ENCODE measurements at places on chromosomes 12 and 14.

- no peak for DNase-seq
These were observed 14.2 kb downstream of the APPL2 start for GRCh38 chr12:105221583-105222283.

GRCh38 chr12:56062996-56063395 lies 17.0 kb upstream of the ERBB3 start:
- DNase-seq, result no peak

DNA sequence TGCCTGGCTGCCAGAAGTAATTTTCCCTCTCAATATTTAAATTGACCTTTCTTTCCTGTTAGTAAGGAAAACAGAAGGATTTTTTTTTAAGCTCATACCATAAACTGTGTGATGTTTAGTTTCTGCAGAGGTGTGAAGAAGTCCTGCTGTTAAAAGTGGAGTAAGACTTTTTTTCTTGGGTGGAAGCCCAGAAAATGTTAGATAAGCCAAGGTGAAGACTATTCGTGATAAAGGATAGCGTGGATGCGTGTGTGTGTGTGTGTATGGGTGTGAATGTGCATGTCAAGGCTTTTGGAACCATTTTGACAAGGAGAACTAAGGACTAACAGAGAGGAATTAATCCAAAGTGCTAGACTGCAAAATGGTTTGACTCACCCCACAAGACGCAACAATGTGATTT lies 152.9 kb upstream of the SEL1L start:
- DNase-seq, result no peak

GRCh38 chr12:69352904-69353303 lies 4.7 kb downstream of the LYZ start:
- DNase-seq, result no peak

- DNase-seq, result peak; percentile 65
These were observed 52.2 kb downstream of the LRP6 start for GRCh38 chr12:12214635-12215131.

DNA sequence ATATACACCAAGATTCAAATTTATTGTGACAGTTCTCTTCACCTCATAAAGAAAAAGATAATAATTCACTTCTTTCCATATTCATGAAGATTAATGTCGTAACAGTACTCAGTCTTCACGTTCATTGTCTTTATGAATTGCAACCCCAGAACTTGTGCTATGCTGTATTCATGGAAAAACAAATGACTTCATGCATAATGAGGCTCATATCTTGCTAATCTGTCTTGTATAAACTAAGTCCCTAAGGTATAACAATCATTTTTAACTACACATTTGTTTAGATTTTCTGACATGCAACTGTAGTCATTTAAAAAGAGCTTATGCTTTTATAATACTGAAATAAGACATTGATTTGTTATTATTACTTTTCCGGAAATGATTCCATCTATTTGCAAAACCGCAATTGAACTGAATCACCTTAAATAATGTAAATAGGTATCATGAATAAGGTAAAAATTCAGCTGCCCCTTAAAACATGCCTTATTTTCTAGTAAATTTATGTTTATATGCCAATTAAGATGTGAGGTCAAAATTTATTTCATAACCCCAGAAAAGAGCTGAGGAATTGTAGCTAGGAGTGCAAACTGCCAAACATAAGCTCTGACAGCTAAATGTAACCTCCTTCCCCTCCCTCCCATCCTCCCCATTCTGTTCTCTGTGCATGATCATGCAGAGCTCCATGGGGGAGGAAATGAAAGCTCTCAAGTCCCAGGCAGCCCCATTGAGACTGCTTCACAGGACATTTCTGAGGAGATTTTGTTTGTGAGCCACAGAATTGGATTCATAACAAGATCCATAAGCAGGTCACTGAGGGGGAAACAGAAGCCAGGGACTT lies 301.6 kb downstream of the ATP23 start:
- DNase-seq, result no peak

GRCh38 chr12:106273491-106273890 lies 25.7 kb upstream of the CKAP4 start:
- DNase-seq, result no peak

GRCh38 chr14:71355324-71356201 lies 448.3 kb downstream of the PCNX1 start:
- DNase-seq, result no peak

DNA sequence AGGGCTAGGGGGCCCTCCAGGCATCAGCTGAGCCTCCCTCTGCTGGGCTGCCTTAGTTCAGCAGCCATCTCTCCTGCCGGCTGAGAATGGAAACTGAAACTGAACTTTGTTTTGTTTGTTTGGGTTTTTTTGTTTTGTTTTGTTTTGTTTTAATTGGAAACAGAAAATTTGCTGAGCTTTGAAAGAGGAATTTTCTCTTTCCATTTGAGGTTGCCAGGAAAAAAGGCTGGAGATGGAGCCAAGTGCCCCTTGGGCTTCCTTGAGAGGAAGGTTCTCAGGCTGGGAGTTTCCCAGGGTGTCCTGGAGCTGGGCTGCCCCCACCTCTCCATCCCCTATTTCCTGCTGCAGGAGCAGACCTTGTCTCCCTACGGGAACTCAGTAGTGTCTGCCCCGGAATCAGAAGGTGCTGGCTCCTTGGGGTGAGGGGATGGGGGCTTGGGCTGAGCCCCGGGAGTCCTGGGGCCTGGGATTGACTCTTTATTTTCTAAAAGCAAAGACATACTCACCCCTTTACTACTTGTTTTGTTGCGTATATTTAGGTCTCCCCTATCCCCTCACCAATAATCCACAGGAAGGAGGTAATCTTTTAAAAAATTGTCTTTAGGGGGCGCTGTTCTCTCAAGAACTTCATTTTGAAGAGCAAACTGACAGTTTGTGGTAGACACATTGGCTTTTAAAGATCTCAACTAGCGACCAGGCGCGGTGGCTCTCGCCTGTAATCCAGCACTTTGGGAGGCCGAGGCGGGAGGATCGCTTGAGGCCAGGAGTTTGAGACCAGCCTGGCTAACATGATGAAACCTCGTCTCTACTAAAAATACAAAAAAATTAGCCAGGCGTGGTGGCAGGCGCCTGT lies 21.3 kb upstream of the OASL start:
- DNase-seq, result peak; percentile 52

- no peak for DNase-seq
These were observed 11.8 kb upstream of the GPR132 start for GRCh38 chr14:105076805-105077648.

- no peak for DNase-seq
These were observed 108.4 kb downstream of the EMP1 start for GRCh38 chr12:13304924-13305323.

DNA sequence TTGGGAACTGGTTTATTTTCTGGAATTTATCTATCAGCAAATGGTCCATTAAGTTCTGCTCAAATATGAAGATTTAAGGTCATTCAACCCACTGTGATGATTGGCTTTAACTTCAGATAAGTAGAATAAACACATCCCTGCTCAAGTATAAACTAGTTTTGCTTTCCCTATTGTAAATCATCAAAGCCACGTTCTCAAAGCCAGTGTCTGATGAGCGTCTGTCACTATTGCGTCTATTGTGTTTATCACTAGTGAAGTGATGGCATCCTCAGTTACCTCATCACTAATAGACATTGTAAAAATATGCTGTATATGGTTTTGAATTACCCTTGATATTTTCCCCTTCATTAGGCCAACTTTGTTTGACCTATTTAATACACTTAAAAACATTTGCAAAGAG lies 351.3 kb downstream of the BCAT1 start:
- DNase-seq, result no peak

DNA sequence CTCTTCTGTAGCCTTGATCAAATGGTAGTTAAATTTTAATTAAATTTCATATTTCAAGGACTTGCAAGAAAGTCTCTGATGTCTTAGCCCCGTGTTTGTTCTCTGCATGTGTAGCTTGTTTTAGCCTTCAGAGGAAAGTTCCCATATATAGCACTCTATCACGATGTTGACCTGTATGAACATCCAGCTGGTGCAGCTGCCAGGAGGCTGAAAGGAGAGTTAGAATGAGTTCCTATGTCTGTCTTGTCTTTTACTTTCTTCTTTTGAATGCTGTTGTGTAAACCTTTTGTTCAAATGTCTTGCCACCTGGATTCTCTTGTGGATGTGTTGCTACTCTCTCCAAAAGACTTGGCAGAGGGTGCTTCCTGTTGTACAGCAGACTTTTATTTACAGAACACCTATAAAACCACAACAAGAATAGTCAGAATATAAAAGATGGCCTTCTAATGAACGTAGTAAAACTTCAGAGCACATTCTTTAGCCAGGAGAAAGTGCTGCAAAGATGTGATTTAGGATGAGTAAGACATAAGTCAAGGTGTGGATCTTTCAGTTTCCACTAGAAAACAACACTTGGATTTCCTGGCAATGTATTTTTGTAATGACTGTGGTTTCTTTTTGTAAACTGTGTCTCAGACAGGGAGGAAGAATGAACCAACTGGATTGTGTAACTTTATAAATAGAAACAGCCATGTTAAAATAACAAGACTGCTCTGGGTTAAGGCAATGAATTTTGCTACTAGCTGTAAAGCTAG lies 17.2 kb downstream of the NAV3 start:
- peak; percentile 89 for DNase-seq

DNA sequence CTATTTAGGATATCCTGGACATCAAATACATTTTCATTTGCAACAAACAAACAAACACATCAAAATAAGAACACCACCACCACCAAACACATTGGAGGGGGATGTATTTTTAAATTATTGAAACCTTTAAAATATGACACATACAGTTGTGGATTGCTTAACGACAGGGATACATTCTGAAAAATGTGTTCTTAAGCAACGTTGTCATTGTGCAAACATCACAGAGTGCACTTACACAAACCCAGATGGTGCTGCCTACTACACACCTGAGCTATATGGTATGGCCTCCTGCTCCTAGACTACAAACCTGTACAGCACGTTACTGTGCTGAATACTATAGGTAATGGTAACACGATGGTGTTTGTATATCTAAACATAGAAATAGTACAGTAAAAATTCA lies 19.4 kb downstream of the PYGL start:
- no peak for DNase-seq

GRCh38 chr14:86414146-86414545 lies 884.2 kb downstream of the FLRT2 start:
- no peak for DNase-seq

GRCh38 chr12:32448586-32448985 lies 49.2 kb downstream of the FGD4 start:
- no peak for DNase-seq

GRCh38 chr14:63901434-63902085 lies 48.8 kb downstream of the SYNE2 start:
- DNase-seq, result no peak

DNA sequence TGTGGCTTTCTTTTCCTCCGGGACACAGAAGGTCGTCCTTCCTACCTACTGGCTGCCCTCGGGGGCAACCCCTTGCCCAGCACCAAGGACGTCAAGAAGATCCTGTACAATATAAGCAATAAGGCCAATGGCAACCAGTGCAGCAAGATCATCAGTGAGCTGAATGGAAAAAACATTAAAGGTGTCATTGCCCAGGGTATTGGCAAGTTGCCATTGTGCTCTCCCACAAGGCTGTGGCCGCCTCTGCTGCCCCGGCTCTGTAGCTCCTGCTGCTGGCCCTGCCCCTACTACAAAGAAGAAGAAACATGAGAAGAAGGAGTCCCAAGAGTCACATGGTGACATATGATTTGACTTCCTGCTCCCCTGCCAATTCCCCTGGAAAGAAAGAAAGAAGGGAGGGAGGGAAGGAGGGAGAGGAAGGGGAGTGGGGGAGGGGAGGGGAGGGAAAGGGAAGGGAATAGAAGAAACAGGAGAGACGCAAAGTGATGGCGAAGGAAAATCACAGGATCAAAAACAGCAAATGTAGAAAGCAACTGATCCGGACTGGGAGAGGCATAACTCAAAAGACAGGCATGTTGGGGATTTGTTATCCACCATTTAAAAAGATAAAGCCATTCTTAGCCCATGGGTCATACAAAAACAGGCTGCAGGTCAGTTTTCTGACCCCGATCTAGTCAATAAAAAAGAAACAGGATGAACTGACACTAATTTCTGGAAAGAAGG lies 61.3 kb upstream of the RESF1 start:
- DNase-seq, result peak; percentile 46

DNA sequence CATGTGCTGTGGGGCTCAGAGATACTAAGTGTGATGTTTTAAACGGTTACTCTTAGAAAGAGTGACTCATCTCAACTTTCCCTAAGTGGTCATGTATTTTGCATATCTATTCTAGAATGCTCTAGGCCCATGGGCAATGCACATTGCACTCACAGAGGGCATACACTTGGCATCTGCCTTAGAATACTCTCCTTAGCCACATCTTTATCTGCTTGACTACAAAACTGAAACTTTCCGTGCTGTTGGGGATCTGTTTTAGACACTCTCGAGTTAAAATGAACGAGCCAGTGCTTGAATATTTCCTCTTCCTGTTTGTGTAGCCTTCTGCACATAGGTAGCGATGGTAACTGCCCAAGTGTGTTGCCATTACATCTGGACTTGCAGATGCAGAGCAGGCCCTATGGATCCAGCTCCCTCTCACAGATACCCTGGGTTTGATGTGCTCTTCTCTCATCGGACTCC lies 180.5 kb downstream of the CAND1 start:
- no peak for DNase-seq

DNA sequence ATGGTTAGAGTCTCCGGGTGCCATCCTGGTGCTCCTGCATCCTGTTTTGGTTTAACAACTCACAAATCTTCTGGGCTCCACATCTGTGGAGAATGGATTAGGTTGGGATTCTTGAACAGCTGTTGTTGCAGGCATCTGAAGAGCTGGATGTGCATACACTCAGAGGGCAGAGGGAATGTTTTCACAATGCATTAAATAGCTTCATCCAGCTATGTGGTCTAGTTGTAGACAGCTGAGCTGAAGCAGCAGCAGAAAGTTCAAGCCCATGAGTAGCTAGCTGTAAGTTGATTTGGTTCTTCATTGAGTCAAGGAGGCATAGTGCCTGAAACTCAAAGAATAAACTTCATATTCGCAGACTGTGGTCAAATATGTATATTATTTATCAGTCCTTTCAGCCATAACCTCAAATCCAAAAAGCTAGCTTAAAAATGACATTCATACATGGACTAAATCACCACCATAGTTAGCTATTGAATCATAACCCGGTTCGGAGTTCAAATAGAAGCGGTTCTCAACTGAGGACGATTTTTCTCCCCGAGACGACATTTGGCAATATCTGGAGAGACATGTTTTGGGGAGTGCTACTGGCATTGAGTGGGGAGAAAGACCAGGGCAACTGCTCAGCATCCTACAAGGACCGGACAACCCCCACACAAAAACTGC lies 858 bp upstream of the ANKRD13A start:
- DNase-seq, result no peak

DNA sequence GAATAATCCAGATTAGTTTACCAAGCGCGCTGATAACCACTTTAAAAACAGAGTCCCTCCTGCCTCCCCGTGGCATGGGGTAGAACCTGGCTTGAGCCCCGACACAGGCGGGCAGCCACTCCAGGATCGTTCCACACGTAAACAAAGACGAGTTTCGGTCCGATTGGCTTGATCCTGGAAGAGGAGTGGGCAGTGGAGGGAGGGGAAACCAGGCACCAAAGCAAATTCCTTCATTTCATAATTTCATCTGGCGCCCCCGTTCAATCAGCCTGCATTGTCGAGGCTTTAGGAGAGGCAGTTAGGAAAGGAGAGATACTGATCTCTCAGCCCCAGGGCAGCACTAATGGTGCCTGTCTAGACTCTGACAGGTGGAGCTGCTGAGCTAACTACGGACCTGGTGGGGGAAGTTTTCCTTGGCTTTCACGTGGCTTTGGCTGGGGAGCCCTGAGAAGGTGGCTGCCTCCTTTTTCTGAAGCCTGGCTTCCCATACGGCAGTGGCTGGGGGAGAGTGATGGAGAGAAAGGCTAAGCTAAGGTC lies 751 bp upstream of the GPRC5A start:
- DNase-seq, result peak; percentile 92
